CD8-positive, alpha-beta memory T cell (primary cell): ENCODE measurements at places on chromosomes 3 and 15. TPM values are rescaled to one million over a fixed set of nuclear protein-coding genes. Genes with fewer than 3 reads are reported as not detected.

CCRL2 gene
- 2.7 TPM for total RNA-seq

SI gene
- total RNA-seq = not detected

ERICH6 gene
- total RNA-seq = 0.39 TPM

SLC6A11 gene
- total RNA-seq = not detected

MCF2L2 gene
- total RNA-seq = 3.5 TPM

STRA6 gene
- total RNA-seq = not detected

ATP2C1 gene
- 68.4 TPM for total RNA-seq

SERPINI2 gene
- not detected for total RNA-seq

FBXW12 gene
- total RNA-seq = not detected

CHL1 gene
- total RNA-seq = not detected

NR1I2 gene
- total RNA-seq = 0.38 TPM

RNU5B-1 gene
- total RNA-seq = not detected

SECISBP2L gene
- total RNA-seq = 28.1 TPM

MEX3B gene
- 0.60 TPM for total RNA-seq

TMEM108 gene
- total RNA-seq = not detected

LRRIQ4 gene
- total RNA-seq = 0.20 TPM

PLA2G4E gene
- not detected for total RNA-seq

SLC28A1 gene
- total RNA-seq = not detected

LMLN gene
- total RNA-seq = 7.4 TPM

ZNF502 gene
- 1.7 TPM for total RNA-seq

KNG1 gene
- total RNA-seq = not detected

DYNLT2B gene
- 10.7 TPM for total RNA-seq

GXYLT2 gene
- not detected for total RNA-seq
